ENCODE measurements at places on chromosomes 12 and 14. TPM values are rescaled to one million over a fixed set of nuclear protein-coding genes. Genes with fewer than 3 reads are reported as not detected.

GRCh38 chr14:66293533-66294105 is 192.6 kb upstream of the CCDC196 start:
- H3K27me3 ChIP-seq = no peaks in the 10 kb centered on the region
- no peak overlapping the region for H3K4me3 ChIP-seq
- H3K36me3 ChIP-seq = peaks cover 1% of the 10 kb centered on the region
- DNase-seq = no peak
- no peak overlapping the region for H3K27ac ChIP-seq

- H3K4me3 ChIP-seq = no peak overlapping the region
- no peaks in the 10 kb centered on the region for H3K27me3 ChIP-seq
- peaks cover 37% of the 10 kb centered on the region for H3K36me3 ChIP-seq
- H3K27ac ChIP-seq = peak overlapping the region; percentile 54
- H3K4me1 ChIP-seq = peaks cover 39% of the 10 kb centered on the region
Measured at GRCh38 chr12:59637692-59638070, 41.9 kb downstream of the SLC16A7 start.

- no peaks in the 10 kb centered on the region for H3K27me3 ChIP-seq
- peaks cover 9% of the 10 kb centered on the region for H3K4me1 ChIP-seq
- H3K27ac ChIP-seq = no peak overlapping the region
- H3K4me3 ChIP-seq = no peak overlapping the region
- H3K36me3 ChIP-seq = peaks cover 7% of the 10 kb centered on the region
Measured at GRCh38 chr14:64950889-64951288, 8.3 kb upstream of the GPX2 start.

GRCh38 chr12:68977909-68978610 is 45.1 kb upstream of the CPM start:
- no peak for DNase-seq
- H3K4me1 ChIP-seq = peaks cover 6% of the 10 kb centered on the region
- H3K27me3 ChIP-seq = no peaks in the 10 kb centered on the region
- no peak overlapping the region for H3K4me3 ChIP-seq
- H3K36me3 ChIP-seq = peaks cover 2% of the 10 kb centered on the region
- no peak overlapping the region for H3K27ac ChIP-seq

CLEC9A gene
- not detected for total RNA-seq

RDH12 gene
- total RNA-seq = not detected

DNA sequence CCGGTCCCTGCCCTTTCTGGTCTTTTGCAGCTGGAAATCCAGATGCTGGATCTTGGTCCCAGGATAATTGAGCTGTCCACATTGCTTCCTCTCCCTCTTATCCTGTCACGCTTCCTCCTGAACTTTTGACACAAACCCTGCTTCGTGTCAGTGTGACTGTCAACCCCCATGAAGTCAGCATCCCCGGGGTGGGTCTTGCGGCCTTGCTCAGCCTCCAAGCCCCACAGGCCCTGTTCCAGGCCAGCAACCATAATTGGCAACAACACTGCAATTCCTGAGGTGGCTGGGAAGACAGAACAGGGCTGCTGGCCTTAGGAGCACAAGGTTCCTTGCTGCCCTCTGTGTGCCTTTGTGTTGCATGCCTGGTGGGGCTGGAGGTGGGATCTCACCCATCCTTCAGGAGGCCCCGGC is 74.9 kb downstream of the NTF3 start:
- peaks cover 10% of the 10 kb centered on the region for H3K27me3 ChIP-seq
- no peaks in the 10 kb centered on the region for H3K36me3 ChIP-seq
- H3K4me1 ChIP-seq = no peaks in the 10 kb centered on the region
- no peak overlapping the region for H3K27ac ChIP-seq

GRCh38 chr14:67387195-67387594 is 24.8 kb downstream of the PLEK2 start:
- no peak overlapping the region for H3K27ac ChIP-seq
- no peak for DNase-seq
- H3K27me3 ChIP-seq = no peaks in the 10 kb centered on the region
- H3K36me3 ChIP-seq = peaks cover 32% of the 10 kb centered on the region
- H3K4me1 ChIP-seq = peaks cover 2% of the 10 kb centered on the region
- H3K4me3 ChIP-seq = no peak overlapping the region

DNA sequence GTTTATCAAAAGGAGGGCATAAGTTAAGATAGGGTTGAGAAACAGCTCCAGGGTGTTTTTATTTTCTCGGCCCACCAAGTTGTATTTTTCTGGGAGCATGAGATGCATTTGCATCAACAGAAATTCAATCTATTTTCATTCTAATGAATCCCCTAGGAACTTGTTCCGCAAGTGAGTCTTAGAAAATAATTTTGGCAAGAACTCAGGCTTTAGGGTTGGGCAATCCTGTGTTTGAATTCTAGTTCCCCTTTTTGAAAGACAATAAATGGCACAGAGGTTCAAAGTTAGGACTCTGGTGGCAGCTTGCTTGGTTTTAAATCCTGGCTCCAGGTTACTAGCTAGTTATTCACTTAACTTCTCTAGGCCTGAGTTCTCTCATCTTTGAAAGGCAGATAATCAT is 23.7 kb downstream of the SLC5A8 start:
- no peak overlapping the region for H3K4me3 ChIP-seq
- DNase-seq = no peak
- no peaks in the 10 kb centered on the region for H3K4me1 ChIP-seq
- no peaks in the 10 kb centered on the region for H3K36me3 ChIP-seq

- H3K27ac ChIP-seq = no peak overlapping the region
- no peak for DNase-seq
- peaks cover 28% of the 10 kb centered on the region for H3K4me1 ChIP-seq
- no peaks in the 10 kb centered on the region for H3K27me3 ChIP-seq
Measured at GRCh38 chr12:47754126-47754525, 4.6 kb downstream of the RAPGEF3 start.

REP15 gene
- 0.20 TPM for total RNA-seq

- H3K27me3 ChIP-seq = no peaks in the 10 kb centered on the region
- no peak overlapping the region for H3K4me3 ChIP-seq
- H3K27ac ChIP-seq = no peak overlapping the region
- no peak for DNase-seq
- H3K36me3 ChIP-seq = peaks cover 5% of the 10 kb centered on the region
Measured at GRCh38 chr14:72678356-72678755, 215.5 kb downstream of the DPF3 start.

- no peaks in the 10 kb centered on the region for H3K36me3 ChIP-seq
- DNase-seq = no peak
- H3K4me3 ChIP-seq = no peak overlapping the region
- peaks cover 4% of the 10 kb centered on the region for H3K27me3 ChIP-seq
Measured at GRCh38 chr12:96711364-96711763, 195.7 kb upstream of the NEDD1 start.

MAP1LC3B2 gene
- 1.7 TPM for total RNA-seq

DNA sequence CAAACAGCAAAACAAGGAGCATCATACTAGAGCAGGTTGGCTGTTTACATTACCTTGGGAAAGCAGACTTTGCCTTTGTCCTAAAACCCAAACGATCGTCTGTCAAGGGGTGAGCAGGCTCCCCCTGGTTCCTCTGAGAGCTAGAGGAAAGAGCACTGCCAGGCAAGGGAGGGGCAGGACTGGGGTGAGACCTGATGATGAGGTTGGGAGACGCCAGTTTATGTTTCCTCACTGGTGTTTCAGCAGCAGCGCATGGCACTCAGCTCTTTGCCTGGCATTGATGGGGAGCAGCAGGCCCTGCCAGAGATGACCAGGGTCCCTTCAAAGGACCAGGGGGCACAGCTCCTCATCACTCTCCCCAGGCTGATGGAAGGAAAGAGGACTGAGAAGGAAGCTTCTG is 7.9 kb upstream of the KRT2 start:
- H3K27me3 ChIP-seq = no peaks in the 10 kb centered on the region
- H3K36me3 ChIP-seq = no peaks in the 10 kb centered on the region
- peaks cover 9% of the 10 kb centered on the region for H3K4me1 ChIP-seq
- no peak for DNase-seq
- no peak overlapping the region for H3K4me3 ChIP-seq

- H3K27ac ChIP-seq = no peak overlapping the region
- H3K4me3 ChIP-seq = no peak overlapping the region
- H3K4me1 ChIP-seq = peaks cover 4% of the 10 kb centered on the region
- no peak for DNase-seq
- no peaks in the 10 kb centered on the region for H3K27me3 ChIP-seq
Measured at GRCh38 chr14:92986254-92987147, 63.6 kb downstream of the CHGA start.

- no peaks in the 10 kb centered on the region for H3K36me3 ChIP-seq
- DNase-seq = no peak
- H3K27me3 ChIP-seq = peaks cover 12% of the 10 kb centered on the region
- H3K4me1 ChIP-seq = no peaks in the 10 kb centered on the region
Measured at GRCh38 chr12:114512351-114512750, 106.4 kb upstream of the TBX5 start.

- no peak overlapping the region for H3K4me3 ChIP-seq
- H3K36me3 ChIP-seq = no peaks in the 10 kb centered on the region
- no peak overlapping the region for H3K27ac ChIP-seq
- no peaks in the 10 kb centered on the region for H3K4me1 ChIP-seq
- peaks cover 7% of the 10 kb centered on the region for H3K27me3 ChIP-seq
Measured at GRCh38 chr12:22355011-22355580, 20.6 kb upstream of the ST8SIA1 start.

GRCh38 chr14:53331247-53331646 is 178.1 kb upstream of the DDHD1 start:
- no peak overlapping the region for H3K4me3 ChIP-seq
- H3K27ac ChIP-seq = no peak overlapping the region
- no peaks in the 10 kb centered on the region for H3K36me3 ChIP-seq
- H3K4me1 ChIP-seq = no peaks in the 10 kb centered on the region

DNA sequence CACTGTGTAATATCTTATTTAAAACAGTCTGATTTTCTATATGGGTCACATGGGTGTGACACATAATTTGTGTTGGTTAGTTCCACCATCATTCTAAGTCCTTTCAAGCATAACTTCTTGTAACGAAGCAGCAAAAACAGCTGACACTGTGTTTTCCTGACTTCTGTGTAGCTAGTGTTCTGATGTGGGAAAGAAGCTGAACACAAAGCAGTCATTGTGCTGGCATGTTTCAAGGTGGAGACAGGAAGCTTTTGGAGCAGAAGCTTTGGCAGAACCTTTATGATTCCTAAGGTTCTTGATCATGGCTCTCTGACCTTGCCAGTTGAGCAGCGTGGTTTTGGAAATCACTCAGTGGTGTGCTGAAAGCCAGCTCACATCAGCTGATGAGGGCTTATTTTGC is 351.7 kb upstream of the MDGA2 start:
- H3K4me1 ChIP-seq = no peaks in the 10 kb centered on the region
- no peak overlapping the region for H3K27ac ChIP-seq
- no peaks in the 10 kb centered on the region for H3K36me3 ChIP-seq
- no peak overlapping the region for H3K4me3 ChIP-seq
- no peak for DNase-seq
- no peaks in the 10 kb centered on the region for H3K27me3 ChIP-seq

DNA sequence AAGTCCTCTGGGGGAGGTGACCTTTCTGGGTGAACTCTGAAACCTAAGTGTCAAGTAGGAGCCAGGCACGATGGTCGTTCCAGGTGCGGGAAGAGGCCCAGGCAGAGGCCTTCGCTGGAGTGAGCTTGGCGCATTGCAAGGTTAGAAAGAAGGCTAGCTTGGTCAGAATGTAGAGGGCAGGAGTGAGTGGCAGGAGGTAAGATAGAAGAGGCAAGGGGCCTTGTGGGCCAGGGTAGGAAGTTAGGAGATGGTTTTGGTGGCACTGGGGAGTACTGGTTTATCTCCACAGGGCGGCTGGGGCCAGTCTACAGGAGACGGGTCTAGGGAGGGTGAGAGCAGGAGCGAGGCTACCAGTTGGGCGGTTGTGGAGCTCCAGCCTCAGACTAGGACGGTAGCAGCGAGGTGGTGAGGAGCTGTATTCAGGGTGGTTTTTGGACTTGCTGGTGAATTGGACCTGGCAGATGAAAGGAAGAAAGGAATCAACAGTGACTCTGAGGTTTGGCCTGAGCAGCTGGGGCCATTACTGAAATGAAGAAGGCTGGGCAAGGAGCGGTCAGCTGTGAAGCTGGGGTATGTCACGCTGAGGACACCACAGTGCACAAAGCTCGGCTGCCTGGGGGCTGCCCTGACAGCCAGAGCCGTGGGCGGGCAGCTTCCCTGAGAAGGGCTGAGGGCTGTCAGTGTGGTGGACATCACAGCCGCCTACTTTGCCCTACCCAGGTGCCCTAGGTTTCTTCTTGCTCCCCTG is 9.0 kb downstream of the MLXIP start:
- peak overlapping the region; percentile 88 for H3K27ac ChIP-seq
- H3K4me3 ChIP-seq = no peak overlapping the region

MORN3 gene
- total RNA-seq = 1.8 TPM

DNA sequence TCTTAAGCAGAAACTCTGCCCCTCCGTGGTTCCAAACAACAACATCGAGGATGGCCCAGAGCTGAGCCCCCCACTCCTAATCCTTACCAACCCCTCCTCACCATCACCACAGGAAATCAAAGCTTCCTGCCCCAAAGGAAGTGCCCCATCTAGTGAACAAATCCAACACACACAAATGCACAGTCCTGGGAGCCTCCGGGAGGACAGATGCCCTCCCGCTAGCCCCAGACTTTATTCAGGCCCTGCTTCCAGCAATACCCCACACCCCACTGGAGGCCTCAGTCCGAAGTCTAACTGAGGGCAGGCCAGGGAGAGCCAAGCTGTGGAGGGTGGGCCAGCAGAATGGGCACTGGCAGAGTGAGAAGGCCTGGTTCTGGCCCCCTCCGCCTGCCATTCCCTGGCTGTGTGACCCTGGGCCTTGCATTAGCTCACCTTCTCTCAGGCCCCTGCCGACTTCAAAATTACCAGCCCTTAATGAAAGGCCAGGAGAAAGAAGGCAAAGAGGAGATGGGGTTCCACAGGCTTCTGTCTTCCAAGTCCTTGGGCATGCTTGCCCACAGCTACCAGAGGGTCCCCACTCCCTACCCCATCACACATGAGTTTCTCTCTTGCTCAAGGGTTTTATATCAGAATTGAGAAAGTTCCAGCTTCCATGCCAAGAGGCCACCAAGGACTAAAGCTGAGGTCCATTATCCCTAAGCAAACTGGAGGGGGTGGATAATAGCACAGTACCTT is 2.3 kb downstream of the HDAC7 start:
- peaks cover 60% of the 10 kb centered on the region for H3K36me3 ChIP-seq
- peaks cover 65% of the 10 kb centered on the region for H3K4me1 ChIP-seq
- no peaks in the 10 kb centered on the region for H3K27me3 ChIP-seq
- H3K27ac ChIP-seq = peak overlapping the region; percentile 99

- no peaks in the 10 kb centered on the region for H3K36me3 ChIP-seq
- H3K27ac ChIP-seq = no peak overlapping the region
- peaks cover 15% of the 10 kb centered on the region for H3K4me1 ChIP-seq
- no peak for DNase-seq
Measured at GRCh38 chr12:53346491-53346890, 10.3 kb upstream of the SP7 start.

DTX1 gene
- total RNA-seq = 1.1 TPM

DNA sequence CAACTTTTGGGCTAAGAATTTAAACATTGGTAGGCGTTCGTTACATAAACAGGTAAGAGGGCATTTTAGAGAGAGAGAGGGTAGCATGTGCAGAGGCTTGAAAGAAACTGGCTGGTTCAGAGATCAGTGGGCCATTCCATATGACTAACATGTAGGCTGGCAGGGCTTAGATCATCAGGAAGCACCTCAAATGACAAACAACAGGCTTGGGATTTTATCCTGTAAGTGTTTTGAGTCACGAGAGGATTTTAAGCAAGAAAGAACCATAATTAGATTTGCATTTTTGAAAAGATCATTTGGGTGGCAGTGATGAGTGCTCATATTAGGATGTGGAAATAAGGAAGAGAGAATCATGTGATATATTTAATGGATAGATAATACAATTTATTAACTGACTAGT is 8.7 kb upstream of the PLEKHA5 start:
- no peak for DNase-seq
- peaks cover 4% of the 10 kb centered on the region for H3K4me1 ChIP-seq
- no peak overlapping the region for H3K4me3 ChIP-seq
- H3K36me3 ChIP-seq = no peaks in the 10 kb centered on the region
